Adrenal gland (tissue), 19 donors: ENCODE measurements at places on chromosomes 11 and 22. TPM values are rescaled to one million over a fixed set of nuclear protein-coding genes. Genes with fewer than 3 reads are reported as not detected.

Gene LRP4
- total RNA-seq, result 2.9 TPM

Gene OR52H1
- not detected for total RNA-seq

Gene CCDC82
- 23.0 TPM for total RNA-seq

Gene SAA4
- total RNA-seq, result not detected

- no peaks in the 10 kb centered on the region for H3K36me3 ChIP-seq
- H3K27me3 ChIP-seq, result no peaks in the 10 kb centered on the region
- H3K4me3 ChIP-seq, result no peak overlapping the region
- no peaks in the 10 kb centered on the region for H3K4me1 ChIP-seq
- no peak overlapping the region for H3K27ac ChIP-seq
Observed at GRCh38 chr22:44555046-44555445, 57.0 kb upstream of the RTL6 start.

DNA sequence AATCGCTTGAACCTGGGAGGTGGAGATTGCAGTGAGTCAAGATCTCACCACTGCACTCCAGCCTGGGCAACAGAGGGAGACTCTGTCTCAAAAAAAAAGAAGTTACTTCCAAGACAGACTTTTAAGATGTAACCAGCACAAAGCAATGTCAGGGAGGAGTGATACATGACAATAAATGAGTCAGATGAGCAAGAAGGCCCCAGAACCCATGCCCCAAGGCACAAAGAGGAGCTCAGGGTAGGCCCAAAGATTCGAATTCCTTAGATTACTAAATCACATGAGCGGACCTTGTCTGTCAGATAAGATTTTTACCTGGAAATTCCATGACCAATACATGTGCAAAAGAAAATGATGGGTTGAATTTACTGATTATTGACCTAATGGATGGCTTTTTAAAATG is 10.5 kb upstream of the JHY start:
- no peaks in the 10 kb centered on the region for H3K4me1 ChIP-seq
- H3K27me3 ChIP-seq, result peaks cover 5% of the 10 kb centered on the region
- DNase-seq, result no peak
- H3K36me3 ChIP-seq, result no peaks in the 10 kb centered on the region

DNA sequence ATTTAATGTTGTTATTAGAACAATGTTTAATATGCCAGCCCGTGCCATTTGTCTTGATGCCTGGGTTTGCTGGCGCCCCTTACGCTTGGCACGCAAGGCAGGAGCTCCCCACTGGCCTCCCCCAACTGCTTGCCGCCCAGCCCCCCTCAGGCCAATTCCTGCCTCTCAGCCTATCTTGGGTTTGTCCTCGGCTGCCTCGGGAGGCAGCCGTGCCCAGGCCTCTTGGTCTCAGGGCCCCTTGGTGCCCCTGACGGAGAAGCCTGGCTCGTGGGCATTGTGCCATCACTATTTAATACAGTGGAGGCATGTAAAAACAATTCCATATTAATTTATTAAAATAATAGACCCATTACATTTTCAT is 119.8 kb downstream of the KCNQ1OT1 start:
- H3K27me3 ChIP-seq, result no peaks in the 10 kb centered on the region
- H3K4me3 ChIP-seq, result no peak overlapping the region
- no peaks in the 10 kb centered on the region for H3K36me3 ChIP-seq
- DNase-seq, result peak; percentile 39

- H3K4me1 ChIP-seq, result no peaks in the 10 kb centered on the region
- H3K27me3 ChIP-seq, result no peaks in the 10 kb centered on the region
- H3K4me3 ChIP-seq, result no peak overlapping the region
- H3K27ac ChIP-seq, result no peak overlapping the region
Observed at GRCh38 chr11:8359521-8359920, 95.8 kb upstream of the LMO1 start.

- no peak overlapping the region for H3K27ac ChIP-seq
- H3K36me3 ChIP-seq, result no peaks in the 10 kb centered on the region
- no peaks in the 10 kb centered on the region for H3K27me3 ChIP-seq
Observed at GRCh38 chr22:22394591-22394990, 114.0 kb downstream of the ZNF280B start.
